ENCODE measurements at places on chromosomes 7 and 10. TPM values are rescaled to one million over a fixed set of nuclear protein-coding genes. Genes with fewer than 3 reads are reported as not detected.

DEPP1 gene
- 2.9 TPM for total RNA-seq

AKAP9 gene
- total RNA-seq = 57.0 TPM

PTPRN2 gene
- total RNA-seq = 1.2 TPM

PLEKHS1 gene
- not detected for total RNA-seq

DNAH11 gene
- 0.80 TPM for total RNA-seq

ABLIM1 gene
- total RNA-seq = 39.3 TPM

FAM25A gene
- not detected for total RNA-seq

MAT1A gene
- 0.53 TPM for total RNA-seq

HMX3 gene
- total RNA-seq = not detected

SH2D4B gene
- total RNA-seq = 0.13 TPM

TSPAN15 gene
- total RNA-seq = 10.1 TPM

CDHR1 gene
- 1.3 TPM for total RNA-seq

SEMA3A gene
- 72.8 TPM for total RNA-seq

CDH23 gene
- total RNA-seq = 1.8 TPM

UCN3 gene
- total RNA-seq = not detected

CCDC172 gene
- not detected for total RNA-seq

FAM25G gene
- not detected for total RNA-seq

CELF2 gene
- total RNA-seq = 139 TPM

NUTM2B gene
- 0.27 TPM for total RNA-seq

SPRN gene
- total RNA-seq = 0.11 TPM

TCERG1L gene
- total RNA-seq = 1.6 TPM

BAZ1B gene
- 66.4 TPM for total RNA-seq

ZNF804B gene
- 0.23 TPM for total RNA-seq

TFPI2 gene
- total RNA-seq = 2.7 TPM

STX1A gene
- total RNA-seq = 30.7 TPM

RPA3 gene
- total RNA-seq = 97.8 TPM

CYP26C1 gene
- total RNA-seq = 0.35 TPM

GNG11 gene
- total RNA-seq = 1.3 TPM

LRRC18 gene
- not detected for total RNA-seq

MMP21 gene
- not detected for total RNA-seq

RAPGEF5 gene
- 23.2 TPM for total RNA-seq

SLC26A3 gene
- total RNA-seq = not detected

ATRNL1 gene
- total RNA-seq = 12.5 TPM

ITPRID1 gene
- 21.8 TPM for total RNA-seq

MEOX2 gene
- total RNA-seq = not detected

WNT8B gene
- not detected for total RNA-seq

MYPN gene
- not detected for total RNA-seq

LUC7L2 gene
- 72.3 TPM for total RNA-seq

ZNF438 gene
- total RNA-seq = 2.6 TPM

RBM33 gene
- total RNA-seq = 87.1 TPM

TRIM73 gene
- 5.8 TPM for total RNA-seq

TEX47 gene
- not detected for total RNA-seq

DRGX gene
- not detected for total RNA-seq

AGMO gene
- 1.9 TPM for total RNA-seq

AASS gene
- total RNA-seq = 36.7 TPM

OR9A2 gene
- total RNA-seq = not detected

CRPPA gene
- total RNA-seq = 4.2 TPM

EPO gene
- 0.29 TPM for total RNA-seq

OPN1SW gene
- not detected for total RNA-seq

IDI2 gene
- not detected for total RNA-seq

LRRN3 gene
- total RNA-seq = not detected

KLHDC10 gene
- 20.6 TPM for total RNA-seq

SLC29A3 gene
- total RNA-seq = 16.8 TPM

EGR2 gene
- 0.43 TPM for total RNA-seq

PRF1 gene
- total RNA-seq = not detected

PDAP1 gene
- 119 TPM for total RNA-seq
